8988T (cell line): ENCODE measurements at places on chromosomes 3 and 15.
A peak's percentile ranks its signal among the peaks of the same experiment; 100 is the strongest.

- DNase-seq = no peak
Observed at GRCh38 chr3:14262212-14262611, 83.6 kb downstream of the LSM3 start.

DNA sequence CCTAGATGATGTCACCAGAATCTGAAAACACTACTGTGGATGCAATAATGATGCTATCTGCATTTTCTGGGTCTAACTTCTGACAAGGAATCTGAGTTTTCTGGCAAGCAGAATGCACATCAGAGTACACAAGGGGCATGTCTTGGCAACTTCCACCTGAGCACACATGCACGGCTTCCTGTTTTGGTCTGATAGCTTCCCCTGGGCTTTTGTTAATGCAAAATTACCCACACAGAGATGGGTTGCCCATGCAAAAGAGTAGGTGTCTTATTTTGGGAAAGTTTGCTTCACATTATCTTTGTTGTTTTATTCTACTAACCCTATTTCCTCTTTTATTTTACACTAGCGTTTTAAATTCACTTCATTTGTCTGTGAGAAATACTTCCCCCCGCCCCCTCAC, 74.2 kb upstream of the SATB1 start:
- DNase-seq = no peak

DNA sequence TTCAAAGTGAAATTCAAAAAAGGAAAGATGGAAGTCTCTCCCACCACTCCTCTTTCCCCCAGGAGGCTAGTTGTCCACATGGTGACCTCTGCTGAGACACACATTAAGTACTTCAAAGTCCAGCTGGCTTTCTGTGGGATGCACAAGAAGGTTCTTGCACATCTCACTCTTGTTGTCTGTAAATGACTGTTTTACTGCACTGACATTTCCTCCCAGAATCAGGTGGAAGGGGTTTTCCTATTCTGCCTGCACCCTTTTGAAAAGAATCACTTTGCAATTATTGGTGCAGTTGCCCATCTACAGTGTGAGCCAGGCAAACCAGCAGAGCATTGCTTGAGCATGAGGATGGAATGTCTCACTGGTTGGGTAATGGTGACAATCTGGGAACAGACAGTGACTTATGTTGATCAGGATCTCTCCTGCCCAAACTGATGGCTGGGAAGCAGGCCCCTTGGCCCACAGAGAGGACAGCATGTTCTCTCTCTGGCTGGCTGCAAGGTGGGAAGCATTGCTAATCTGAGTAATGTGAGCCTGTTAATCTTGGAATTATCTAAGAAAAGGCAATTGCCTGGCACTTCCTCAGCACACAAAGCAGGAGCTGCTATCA, 347.7 kb upstream of the SATB1 start:
- DNase-seq = no peak

- no peak for DNase-seq
Observed at GRCh38 chr15:76160426-76161152, 100.8 kb downstream of the TMEM266 start.

GRCh38 chr3:64291956-64292355, 66.7 kb upstream of the PRICKLE2 start:
- DNase-seq = no peak

DNA sequence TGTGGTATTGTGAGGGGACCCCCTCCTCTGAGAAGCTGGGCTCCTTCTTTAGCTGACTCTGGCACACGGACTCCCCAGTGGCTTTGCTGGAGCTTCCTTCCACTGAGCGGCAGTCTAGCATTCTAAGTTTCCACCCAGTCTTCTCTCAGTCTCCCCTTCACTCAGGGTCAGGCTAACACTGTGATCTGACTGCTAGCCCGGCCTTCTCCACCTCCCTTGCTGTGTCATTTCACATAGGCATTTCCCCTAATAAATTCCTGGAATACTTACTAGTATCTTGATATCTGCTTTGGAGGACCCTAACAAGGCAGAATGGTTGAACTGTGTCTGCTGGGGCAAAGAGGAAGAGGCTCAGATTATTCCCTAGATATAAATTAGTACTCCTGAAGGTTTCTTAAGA, 106.2 kb upstream of the THBS1 start:
- no peak for DNase-seq

DNA sequence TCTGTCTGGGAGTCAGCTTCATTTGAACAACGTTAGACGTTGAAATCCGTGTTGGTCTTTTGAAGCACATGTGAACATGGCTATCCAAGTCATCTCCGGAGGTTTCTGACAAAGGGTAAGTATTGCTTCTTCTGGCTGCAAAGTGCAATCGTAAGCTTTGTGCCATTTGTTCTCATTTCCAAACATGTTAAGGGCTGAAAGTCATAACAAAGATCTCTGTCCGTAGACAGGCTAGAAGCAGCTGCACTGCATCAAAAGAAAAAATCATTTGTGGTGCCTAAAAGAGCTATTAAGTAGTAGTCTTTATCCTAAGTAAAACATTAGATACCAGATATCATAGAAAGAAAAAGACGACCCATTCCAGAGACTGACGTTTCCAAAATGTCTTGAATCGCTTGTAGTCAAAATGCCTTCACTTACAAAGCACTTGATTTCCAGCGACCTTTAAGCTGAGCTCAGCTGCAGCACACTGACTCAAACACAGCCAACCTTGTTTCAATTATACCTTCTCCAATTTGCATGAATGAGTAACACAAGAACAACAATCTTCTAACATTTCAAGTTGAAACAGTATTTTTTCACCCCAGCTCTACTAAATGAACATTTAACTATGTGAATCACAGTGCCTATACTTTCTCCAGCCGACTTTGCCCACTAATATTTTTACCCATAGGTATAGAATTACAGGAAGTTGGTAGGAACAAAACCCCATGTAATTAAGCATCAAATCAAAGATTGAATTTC, 76.6 kb downstream of the NEDD4 start:
- DNase-seq = no peak

- no peak for DNase-seq
Observed at GRCh38 chr3:36258421-36258820, 121.9 kb upstream of the STAC start.

- DNase-seq = no peak
Observed at GRCh38 chr3:99925584-99926230, 108.0 kb downstream of the CMSS1 start.

GRCh38 chr3:106573605-106574004, 704.8 kb upstream of the CBLB start:
- DNase-seq = no peak

DNA sequence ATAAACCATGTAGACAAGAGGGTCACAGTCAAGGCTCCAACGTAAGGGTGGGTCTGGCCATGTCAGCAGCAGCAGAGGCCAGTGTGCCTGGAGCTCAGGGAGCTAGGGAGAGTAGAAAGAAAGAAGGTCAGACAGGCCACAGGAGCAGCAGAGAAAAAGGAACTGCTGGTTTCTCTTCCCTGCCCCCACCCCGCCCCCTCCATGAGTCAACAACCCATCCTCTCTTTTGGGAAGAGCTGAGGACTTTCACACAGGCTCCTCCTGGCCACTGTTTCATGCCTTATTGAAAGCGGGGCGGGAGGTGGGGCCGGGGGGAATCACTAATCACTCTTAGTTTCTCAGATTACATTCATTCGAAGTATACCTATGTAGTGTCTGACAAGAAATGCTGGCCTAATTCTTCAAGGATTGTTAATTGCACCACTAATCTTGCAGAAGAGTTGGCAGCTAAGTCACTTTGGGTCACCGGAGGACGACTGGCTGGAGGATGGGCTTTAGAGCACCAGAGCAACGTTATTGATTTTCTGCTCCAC, 9.1 kb upstream of the SCG3 start:
- no peak for DNase-seq

- no peak for DNase-seq
Observed at GRCh38 chr3:178325330-178325729, 210.9 kb upstream of the KCNMB2 start.

GRCh38 chr15:63195569-63196015, 6.2 kb downstream of the RAB8B start:
- no peak for DNase-seq

GRCh38 chr3:52534281-52535183, 875 bp upstream of the NT5DC2 start:
- DNase-seq = peak; percentile 48

DNA sequence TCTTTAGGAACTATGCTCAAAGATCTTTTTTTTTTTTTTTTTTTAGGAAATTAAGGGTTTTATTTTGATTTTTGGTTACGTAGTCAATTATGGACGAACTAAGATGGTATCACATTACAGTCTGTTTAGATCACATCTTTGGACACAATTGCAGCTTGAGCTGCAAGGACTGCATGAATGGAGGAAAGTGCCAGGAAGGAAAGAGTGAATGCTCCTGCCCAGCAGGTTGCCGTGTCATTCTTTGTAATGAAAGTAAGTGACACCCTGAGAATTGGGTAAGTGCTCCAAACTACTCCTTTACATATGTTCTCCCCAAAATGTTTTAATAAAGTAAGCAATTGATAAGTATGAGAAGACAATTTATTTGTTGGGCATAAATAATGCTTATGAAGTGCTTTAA, 716.5 kb upstream of the GOLIM4 start:
- DNase-seq = no peak

GRCh38 chr3:46881596-46882376, 4.3 kb downstream of the PTH1R start:
- DNase-seq = peak; percentile 72

DNA sequence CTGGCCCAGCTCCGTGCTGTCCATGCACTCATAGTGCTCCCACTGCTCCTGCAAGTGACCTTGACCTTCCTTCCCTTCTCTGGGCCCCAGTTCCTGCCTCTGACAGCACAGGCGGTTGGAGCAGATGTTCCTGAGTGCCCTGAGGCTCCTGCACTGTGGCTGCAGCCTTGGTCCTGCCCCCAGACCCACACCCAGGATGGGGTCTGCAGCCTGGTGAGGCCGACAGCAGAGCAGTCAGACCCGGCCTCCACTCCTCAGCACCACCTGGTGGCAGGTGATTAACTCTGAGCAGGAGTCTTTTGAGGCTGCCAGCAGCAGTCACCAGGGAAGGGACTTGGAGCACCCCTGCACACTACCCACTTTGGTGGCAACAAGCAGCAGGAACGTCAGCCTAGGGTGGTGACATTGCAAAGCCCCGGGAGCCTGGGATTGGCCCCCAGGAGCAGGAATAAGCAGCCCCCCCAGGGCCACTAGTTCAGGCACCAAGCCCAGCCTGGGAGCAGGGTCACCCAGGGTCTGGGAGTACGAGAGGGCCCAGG, 64.6 kb downstream of the CYP11A1 start:
- DNase-seq = peak; percentile 56

DNA sequence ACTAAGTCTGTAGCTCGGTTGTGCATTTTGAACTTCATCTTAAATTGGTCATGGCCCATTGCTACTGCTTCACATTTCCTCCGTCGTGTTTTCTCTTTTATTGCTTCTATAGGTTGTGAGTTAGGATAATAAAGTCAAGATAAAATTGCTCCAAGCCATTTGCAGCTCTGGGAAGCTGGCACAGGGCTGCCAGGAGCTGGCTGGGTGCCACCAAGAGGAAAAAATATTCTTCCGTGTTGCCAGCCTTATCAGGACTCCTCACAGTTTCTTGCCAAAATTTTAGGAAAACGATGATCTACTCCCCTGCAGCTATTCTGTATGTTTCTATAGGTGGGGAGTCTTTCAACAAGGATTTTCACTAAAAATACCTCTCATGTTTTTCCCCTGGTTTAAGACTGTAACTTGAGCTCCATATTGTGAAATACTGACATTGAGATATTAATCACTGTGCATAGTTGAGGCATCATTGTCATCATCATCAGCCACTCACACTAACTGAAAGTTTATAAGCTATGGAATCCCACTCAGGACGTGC, 55.4 kb upstream of the PIAS1 start:
- no peak for DNase-seq

- DNase-seq = no peak
Observed at GRCh38 chr15:67641453-67641852, 99.0 kb downstream of the MAP2K5 start.

GRCh38 chr3:63976161-63976871, 47.0 kb downstream of the PSMD6 start:
- no peak for DNase-seq

GRCh38 chr3:128547368-128547987, 54.5 kb upstream of the GATA2 start:
- DNase-seq = no peak

- DNase-seq = no peak
Observed at GRCh38 chr15:81880314-81880713, 165.5 kb downstream of the MEX3B start.

DNA sequence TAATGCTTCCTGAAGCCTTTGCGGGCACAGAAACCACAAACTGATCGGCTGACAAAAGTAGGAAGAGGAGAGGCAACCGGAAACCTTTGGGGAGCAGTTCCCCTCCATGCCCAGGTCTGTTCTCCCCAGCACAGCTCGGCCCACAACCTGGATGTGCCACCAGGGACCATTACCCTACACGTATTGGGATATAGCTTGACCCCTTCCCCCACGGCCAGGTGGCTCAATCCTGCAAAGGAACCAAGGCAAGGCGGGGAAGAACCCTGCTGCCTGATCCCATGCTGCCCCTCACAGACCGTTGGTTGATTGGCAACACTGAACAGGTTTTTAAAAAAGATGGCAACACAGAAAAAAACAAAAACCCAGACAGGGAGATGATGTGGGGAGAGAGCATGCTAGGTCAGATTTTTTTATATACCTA, 19.7 kb upstream of the TCAIM start:
- peak; percentile 23 for DNase-seq

- DNase-seq = no peak
Observed at GRCh38 chr3:74562558-74563269, 51.7 kb downstream of the CNTN3 start.

DNA sequence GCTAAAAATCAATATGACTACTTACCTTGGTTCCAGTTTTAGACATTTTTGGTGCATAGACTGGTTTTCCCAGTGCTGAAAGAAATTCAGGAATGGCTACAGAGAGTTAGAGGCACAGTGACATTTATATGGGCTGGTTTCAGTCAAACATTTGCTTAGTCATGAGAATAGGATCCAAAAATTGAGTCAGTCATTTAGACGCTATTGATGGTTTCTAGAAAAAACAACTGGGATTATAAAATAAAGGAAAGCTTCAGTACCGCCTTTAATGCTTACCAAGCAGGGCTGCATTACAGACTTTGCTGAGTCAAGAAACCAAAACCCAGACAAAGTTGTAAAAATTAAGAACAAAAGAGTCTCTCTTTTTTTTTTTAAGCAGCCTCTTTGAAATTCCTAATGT, at the start of gene CRYGS:
TSS of gene CRYGS (minus strand) at position 100 of the 400 bp plus-strand sequence. CDS start at position 46, 54 bp downstream.
- DNase-seq = no peak

- no peak for DNase-seq
Observed at GRCh38 chr3:172541945-172542488, 18.8 kb upstream of the TNFSF10 start.

DNA sequence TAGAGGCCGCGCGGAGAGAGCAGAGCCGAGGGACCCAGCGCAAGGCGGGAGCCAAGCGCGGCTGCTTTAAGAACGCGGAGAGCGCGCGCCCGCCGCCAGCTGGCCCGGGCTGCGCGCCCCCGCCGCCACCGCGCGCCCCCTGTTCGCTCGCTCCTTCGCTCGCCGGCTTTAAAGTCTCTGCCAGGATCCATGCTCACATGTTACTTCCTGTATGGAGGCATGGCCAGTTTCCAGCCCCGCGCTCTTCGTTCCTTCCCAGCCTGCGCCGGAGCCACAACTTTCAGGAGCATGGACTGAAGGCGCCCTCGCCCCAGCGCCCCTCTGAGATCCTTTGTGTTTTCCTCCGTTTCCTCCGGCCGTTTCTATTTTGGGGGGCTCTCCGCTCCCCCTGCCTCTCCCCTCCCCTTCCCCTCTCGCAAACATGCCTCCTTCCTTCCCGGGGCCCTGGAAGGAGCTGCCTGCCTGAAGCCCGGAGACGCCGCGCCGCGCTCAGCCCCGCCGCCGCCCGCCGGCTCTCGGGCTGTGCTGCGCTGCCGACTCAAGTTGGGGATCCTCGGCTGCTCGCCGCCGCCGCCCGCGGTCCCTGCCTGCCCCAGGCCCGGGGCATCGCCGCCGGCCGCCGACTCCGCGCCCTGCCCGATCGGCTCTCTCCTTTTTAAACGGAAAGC, at the start of gene PTPRG:
TSS of gene PTPRG (plus strand) at position 198 of the 668 bp plus-strand sequence. CDS start 717 bp downstream, outside the sequence.
- peak; percentile 88 for DNase-seq

GRCh38 chr3:106197532-106198194, 328.9 kb upstream of the CBLB start:
- no peak for DNase-seq
